ENCODE measurements at places on chromosomes 1 and 21.

GRCh38 chr1:198651650-198652400, 13.0 kb downstream of the PTPRC start:
- DNase-seq = no peak

- no peak for DNase-seq
Observed at GRCh38 chr1:184900507-184900906, 73.8 kb downstream of the NIBAN1 start.

GRCh38 chr1:59856725-59857338, 42.1 kb downstream of the HOOK1 start:
- no peak for DNase-seq

GRCh38 chr1:198123133-198123532, 33.7 kb upstream of the NEK7 start:
- no peak for DNase-seq

DNA sequence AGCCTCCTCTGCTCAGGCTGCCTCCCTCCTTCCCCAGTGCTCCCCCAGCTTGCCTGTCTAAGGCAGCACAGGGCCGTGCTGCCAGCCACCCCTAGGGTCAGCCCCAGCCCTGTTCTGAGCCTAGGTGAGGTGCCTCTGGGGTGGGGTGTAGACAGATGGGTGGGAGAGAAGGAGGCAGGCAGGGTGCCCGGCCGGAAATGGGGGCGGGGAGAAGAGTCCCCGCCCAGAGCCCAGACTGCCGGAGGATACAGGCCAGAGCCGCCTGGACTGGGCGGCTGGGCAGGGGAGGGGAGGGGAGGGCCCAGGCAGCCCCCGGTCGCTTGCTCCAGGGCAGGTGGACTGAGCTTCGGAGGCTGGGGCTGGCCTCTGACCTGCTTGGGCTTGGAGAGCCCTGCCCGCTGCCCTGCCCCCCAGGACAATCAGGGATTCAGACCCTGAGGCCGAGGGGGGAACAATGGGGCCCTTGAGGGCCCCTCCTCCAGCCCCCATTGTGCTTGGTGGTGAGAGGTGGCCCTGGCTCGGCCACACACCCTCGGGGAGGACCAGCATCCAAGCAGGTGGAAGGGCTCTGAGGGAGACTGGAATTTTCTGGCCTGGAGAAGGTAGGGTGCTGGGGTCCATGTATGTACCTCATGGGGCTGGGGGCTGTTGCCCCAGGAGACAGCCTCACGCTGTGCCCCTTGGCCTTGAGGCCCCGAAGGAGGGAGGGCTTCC, at the start of gene GJC2:
GJC2 (plus strand) TSS at position 525 of the 714 bp plus-strand sequence. CDS start 7,829 bp downstream, outside the sequence.
- DNase-seq = no peak

DNA sequence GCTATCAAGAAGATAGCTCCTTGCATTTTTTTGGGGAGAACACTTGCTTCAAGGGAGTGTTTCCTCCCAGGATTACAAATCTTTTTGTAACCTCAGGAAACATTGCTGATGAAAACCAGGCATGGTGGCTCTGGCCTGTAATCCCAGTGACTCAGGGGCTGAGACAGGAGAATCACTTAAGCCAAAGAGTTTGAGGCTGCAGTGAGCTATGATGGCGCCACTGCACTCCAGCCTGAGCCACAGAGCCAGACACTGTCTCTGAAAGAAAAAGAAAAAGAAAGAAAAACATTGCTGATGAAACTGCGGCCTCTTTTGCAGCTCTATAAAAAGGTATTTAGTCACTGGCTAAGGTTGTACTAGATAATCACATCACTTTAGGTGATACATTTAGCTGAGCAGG, 7.3 kb downstream of the RNU1-2 start:
- no peak for DNase-seq

- DNase-seq = no peak
Observed at GRCh38 chr1:157219600-157219999, 81.4 kb upstream of the ETV3 start.

GRCh38 chr1:30376054-30376697, 347.2 kb downstream of the MATN1 start:
- no peak for DNase-seq

DNA sequence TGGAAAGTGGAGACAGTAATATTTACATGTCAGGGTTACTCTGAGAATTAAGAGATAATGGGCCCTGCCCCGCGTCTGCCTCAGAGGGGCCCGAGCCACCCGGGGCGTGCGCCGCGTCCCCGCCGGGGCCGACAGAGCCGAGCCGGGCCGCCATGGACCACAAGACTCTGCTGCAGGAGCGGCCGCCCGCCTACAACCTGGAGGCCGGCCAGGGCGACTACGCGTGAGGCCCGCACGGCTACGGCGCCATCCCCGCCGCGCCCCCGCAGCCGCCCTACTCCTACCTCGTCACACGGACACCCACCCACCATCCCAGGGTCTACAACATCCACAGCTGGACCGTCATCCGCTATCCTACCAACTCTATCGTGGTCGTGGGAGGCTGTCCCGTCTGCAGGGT, 35.1 kb upstream of the LRRC39 start:
- no peak for DNase-seq

DNA sequence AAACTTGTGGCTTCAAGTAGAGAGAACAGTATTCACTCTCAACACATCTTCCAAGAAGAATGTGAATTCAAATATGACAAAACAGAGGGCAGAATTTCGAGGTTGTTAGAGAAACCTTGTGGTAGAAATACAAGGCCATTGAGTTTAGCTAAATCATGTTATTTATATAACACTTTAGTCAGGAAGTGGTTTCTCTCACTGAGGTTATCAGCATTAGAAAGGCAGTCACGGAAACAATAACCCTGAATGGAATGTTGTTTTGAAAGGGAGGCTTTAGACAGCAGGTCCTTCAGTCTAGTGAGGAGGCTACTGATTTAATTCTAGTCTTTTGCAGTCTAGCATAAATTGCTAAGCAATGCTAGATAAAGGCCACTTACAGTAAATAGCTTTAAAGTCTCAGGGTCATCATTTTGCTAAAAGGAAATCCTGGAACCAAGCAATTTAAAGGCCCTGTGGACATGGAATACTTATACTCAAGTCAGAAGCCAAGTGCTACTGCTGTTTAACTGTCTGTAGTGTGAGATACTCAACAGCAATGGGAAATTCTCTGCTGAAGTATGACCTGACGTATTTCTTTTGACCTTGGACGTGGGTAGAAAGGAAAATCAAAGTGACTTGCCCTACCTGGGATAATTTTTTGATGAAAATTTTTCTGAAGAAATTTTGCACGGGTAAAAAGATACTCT, 89.0 kb upstream of the CHODL start:
- DNase-seq = no peak

- DNase-seq = no peak
Observed at GRCh38 chr1:21665711-21666575, 3.2 kb downstream of the RAP1GAP start.

DNA sequence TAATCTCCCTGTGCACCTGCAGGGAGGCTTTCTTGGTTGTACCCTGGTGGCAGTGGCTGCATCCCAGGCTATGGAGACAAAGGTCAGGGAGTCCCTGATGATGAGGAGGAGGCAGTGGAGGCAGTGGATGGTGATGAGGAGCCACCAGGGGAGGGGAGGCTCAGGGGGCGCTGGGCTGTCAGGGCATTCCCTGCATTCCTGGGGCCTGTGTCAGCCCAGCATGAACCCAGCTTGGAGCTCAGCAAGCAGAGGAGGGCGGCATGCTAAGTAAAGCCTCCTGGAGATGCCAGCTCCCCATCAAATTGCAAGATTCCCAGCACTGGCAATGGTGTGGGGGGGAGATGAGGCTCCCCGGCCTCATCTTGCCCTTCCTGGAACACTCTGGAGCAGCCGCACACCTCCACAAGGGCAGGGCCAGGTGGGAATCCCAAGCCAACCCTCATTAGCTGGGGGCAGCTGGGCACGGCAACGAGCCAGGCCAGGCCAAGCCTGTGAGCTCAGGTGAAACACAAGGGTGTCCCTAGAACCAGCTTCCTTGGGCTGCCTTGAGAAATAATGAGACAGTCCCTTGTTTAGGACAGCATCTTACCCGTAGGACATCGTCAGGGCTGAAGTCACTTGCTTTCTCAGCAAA, 469.5 kb downstream of the MATN1 start:
- DNase-seq = no peak

GRCh38 chr1:60848583-60849188, 233.7 kb upstream of the NFIA start:
- DNase-seq = no peak

DNA sequence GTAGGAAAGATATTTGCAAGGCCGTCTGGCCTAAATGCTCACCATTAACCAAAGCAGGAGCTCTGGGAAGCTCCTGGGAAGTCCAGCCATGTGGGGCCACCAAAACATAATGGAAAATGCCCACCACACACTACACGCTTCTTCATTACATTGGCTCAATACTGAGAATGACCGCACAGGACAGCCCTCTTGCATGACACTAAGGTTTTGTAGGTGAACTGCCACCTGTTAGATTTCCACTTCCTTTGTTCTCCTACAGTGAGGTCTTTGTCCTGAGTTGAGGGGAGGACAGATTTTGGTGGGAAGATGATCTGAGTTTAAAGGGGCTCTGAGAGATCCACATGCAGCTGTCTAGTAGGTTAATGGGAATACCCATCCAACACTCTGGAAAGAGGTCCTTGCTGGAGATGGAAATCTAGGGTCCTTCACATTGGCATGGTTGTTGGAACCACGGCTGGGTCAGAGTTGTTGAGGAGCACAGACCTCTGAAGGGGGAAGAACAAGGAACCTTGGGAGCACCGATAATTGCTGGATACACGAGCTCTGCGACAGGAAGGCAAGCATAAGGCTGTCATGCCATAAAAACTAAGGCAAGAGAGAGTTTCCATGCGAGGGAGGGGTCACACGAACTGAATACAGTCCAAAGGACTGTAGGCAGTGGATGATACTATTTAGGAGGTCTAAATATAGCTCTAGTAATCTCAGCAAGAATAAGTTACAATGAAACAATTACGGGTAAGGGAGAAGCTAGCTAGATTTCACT, 105.5 kb upstream of the IRF2BP2 start:
- no peak for DNase-seq

GRCh38 chr1:33718186-33718585, 145.7 kb upstream of the HMGB4 start:
- no peak for DNase-seq

DNA sequence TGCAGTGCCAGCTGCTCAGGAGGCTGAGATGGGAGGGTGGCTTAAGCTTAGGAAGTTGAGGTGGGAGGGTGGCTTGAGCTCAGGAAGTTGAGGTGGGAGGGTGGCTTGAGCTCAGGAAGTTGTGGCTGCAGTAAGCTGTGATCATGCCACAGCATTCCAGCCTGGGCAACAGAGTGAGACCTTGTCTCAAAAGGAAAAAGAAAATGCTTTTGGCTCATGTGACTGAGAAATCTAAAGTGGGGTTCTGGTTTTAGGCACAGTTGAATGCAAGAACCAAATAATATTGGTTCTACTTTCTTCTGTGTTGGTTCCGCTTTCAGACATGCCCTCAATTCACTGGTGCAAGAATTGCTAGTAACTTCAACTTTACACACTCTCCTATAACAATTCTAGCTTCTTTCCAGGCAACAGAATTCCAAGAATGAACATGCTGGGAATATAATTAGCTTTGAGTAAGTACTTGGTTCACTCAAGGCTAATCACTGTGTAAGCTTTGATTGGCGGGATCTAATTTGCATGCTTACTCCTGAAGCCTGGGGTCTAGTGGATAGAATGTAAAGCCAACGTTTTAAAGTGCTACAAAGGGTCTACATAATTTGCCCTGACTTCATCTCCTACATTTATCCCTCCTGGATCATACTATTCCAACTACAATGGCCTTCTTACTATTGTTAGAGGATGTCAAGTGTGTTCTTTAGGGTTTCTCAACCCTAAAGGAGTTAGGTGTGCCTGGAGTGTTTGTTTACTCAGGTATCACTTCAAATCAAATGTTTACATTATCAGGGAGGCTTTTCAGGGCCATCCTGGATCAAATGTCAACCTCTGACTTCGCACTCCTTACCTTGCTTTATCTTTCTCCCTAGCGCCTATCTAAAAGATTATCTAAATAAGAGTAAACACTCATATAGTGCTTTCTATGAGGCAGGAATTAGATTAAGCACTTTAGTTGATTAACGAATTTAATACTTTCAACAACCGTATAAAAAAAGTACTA, 115.1 kb downstream of the SLC16A1 start:
- DNase-seq = no peak

DNA sequence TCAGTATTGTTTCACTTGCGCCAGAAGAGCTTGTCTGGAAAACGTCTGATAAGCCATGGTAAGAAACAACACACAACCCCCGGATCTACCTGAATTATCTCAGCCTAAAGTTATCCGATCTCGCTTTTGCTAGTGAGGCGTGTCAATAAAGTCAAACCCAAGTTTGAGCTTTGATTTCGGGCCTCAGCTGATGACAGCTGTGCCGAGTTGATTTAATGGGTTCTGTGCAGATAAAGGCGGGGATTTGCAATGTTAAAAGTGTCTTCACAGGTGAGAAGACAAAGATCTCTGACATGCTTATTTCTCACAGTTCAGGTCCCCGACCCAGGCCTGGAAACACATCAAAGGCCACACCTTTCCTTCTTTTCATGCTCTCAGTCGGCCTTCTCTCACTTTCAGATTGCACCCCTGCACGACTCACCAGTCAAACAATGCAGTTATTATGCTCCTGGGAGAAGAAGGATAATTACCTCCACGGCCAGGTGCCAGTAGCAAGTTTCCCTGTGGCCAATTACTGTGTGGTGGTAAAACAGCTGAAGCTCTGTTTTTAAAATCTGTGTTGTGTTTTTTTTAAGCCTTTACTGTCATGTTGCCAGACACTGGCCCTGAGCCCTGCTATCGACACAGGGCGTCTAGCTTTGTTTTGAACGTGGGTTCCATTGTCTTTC, 245.3 kb upstream of the RUNX1 start:
- no peak for DNase-seq

- DNase-seq = no peak
Observed at GRCh38 chr1:75632350-75632949, 21.5 kb upstream of the SLC44A5 start.

DNA sequence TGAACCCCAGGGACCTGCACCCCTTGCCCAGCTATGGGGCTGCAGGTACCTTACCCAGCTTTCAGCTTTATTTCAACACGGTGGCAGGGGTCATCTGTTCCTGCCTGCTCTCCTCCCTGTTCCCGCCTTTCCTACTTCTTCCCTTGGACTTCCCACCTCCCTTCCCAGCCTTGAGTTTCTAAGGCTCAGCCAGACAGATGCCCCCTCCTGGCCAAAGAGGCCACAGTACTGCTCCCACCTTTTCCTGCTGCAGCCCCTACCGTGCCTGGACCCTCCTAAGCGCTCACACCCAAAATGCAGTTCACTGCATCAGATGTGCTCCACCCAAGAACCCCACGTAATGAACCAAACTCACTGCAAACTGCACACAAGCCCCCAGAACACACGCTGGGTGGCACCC, 7.7 kb downstream of the NOC2L start:
- DNase-seq = no peak

Measured in stimulated activated naive CD4-positive, alpha-beta T cell (primary cell).